ENCODE measurements at places on chromosomes 4 and X.

- DNase-seq: peak; percentile 14
Observed at GRCh38 chrX:13689741-13690211, 848 bp downstream of the RAB9A start.

DNA sequence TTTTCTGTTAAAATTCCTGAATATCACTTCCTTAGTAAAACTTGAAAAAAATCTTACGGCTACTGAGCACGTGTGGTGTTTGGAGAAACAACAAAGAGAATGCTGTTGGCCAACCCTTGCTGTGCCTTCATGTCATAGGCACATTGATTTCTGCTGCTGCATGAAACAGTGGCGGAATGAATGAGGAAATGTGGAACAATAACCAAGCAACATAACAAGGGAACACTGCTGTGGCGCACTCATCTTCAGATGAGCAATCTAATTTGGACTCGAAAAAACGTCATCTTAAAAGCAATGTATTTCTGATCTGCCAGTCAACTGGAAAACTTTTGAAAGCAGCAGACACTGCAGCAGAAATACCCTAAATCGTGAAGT is 51.4 kb downstream of the PROM1 start:
- DNase-seq: no peak

DNA sequence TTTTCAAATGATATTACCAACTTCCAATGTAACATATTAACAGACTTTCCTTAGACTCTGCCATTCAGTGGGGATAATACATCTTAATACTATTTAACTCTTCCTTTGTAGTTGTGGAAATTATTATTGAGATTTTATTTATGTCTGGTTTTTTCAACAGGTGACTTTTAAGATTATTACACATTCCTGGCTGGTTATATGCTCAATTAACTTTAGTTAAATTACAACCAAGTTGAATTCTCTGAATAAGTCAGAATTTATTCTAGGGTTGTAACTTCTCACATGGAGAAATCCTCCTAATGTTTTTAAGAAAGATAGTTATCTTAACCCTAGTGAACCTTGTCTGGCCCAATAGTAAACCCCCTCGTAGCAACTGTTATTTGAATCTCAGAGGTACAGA is 107.3 kb downstream of the SLC10A6 start:
- no peak for DNase-seq

DNA sequence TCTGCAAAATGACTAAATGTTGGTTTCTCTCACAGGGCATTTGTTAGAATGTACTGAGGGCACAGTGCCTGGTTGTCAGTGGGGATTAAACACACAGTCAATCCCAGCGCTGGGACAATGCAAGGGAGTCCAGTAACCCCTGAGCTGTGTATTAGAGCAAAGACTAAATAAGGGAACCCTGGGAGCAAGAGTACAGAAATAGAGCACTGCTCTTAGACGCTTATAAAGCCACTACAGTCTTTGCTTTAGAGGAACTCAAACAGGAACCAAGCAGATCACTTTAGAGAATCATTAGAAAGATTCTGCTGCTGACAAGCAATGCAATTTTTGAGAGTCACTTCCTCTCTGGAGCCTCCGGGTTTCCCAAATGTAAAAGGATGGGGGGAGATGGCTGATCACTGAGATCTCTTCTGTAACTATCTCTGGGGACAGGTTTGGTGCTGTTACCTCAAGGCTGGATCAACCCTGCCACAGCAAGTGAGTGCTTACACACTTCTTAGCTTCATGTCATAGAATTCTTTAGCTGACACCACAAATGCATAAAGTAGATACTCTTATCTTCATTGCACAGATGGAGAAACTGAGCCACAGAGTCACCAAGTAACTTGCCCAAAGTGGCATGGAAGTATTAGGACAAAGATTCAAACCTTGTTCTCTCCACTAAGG is 137.8 kb upstream of the CPEB2 start:
- no peak for DNase-seq

DNA sequence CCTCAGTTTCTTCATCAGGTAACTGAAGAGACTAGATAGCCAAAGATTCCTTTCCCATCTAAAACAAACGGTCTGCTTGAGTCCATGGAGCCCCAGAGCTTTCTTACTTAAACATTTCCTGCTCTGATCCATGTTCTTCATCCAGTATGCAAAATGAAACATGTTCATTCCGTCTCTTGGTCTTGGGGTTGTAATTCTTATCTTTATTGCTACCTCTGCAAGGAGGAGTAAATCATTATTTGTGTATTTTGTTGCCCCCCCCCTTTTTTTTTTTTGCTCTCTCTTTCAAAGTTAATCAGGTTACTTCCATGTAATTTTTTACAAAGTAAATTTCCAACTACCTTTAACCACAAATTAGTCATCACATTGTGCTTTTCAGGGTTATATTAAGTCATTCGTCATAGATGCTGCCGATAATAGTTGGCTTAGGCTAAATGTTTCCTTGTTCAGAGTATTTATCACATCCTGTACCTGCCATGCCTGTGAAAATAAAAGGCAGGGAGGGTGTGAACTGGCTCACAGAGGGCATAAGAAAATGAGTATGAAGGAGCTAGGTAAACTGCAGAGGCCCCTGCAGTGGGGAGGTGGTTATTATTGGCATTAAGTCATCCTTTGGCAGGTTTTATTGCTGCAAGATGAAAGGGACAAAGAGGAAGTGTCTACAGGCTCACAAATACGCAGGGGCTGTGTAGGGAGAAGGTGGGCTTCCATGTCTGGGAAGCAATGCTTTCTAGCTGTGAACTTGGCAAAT is 76.7 kb upstream of the HS3ST1 start:
- no peak for DNase-seq

GRCh38 chrX:56728321-56728720 is 722 bp upstream of the NBDY start:
- DNase-seq: no peak

DNA sequence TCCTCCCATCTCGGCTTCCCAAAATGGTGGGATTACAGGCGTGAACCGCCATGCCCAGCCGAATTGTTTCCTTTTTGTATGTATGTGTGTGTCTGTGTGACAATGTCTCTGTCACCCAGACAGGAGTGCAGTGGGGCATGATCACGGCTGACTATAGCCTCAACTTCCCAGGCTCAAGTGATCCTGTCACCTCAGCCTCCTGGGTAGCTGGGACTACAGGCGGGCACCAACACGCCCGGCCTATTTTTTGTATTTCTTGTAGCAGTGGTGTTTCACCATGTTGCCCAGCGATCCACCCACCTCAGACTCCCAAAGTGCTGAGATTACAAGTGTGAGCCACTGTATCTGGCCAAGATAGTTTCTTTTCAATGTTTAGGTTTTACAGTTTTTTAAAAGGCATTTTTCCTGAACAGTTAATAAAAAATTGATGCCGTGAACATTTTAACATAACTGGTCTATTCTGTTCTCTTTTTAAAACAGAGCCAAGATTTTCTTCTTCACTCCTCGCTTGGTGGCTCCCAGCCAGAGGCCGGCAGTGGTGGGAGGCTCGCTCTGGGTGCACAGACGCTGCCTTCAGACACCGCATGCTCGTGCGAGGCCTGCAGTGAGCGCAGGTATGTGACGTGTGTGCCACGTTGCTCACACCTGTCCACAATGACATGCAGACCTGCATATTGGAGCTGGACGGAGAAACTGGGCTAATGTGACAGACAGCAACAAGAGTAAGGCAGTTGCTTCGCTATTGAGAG is 88.5 kb downstream of the FAM193A start:
- no peak for DNase-seq

GRCh38 chr4:85681221-85681657 is 206.3 kb downstream of the ARHGAP24 start:
- peak; percentile 27 for DNase-seq

- DNase-seq: no peak
Observed at GRCh38 chr4:115489279-115489678, 375.9 kb upstream of the NDST4 start.

- DNase-seq: no peak
Observed at GRCh38 chrX:17462881-17463280, 87.9 kb downstream of the NHS start.

DNA sequence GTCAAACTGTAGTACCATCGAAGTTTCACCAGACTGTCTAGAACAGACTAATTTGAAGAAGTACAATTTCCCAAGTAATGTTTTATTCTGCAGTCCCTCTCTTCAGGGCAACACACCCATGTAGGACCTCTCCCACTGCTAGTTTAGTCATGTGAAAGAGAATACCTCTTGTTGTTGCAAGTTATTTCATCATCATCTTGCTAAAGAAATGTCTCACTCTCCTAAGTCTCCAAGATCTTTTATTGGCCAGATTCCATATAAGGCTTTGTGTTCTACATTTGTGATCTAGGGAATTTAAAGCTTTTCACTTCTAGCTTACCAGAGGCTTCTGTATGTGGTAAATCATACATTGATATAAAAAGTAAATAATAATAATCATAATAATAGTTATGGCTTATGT is 745.3 kb upstream of the MAGEB2 start:
- no peak for DNase-seq

GRCh38 chrX:12447448-12448064 is 309.3 kb downstream of the FRMPD4 start:
- DNase-seq: peak; percentile 4

- peak; percentile 14 for DNase-seq
Observed at GRCh38 chr4:87093443-87094123, 126.8 kb downstream of the KLHL8 start.

- DNase-seq: no peak
Observed at GRCh38 chr4:150562751-150563150, 19.2 kb upstream of the MAB21L2 start.

All from Daoy (cell line).